ENCODE measurements at places on chromosomes 5 and 9.

DNA sequence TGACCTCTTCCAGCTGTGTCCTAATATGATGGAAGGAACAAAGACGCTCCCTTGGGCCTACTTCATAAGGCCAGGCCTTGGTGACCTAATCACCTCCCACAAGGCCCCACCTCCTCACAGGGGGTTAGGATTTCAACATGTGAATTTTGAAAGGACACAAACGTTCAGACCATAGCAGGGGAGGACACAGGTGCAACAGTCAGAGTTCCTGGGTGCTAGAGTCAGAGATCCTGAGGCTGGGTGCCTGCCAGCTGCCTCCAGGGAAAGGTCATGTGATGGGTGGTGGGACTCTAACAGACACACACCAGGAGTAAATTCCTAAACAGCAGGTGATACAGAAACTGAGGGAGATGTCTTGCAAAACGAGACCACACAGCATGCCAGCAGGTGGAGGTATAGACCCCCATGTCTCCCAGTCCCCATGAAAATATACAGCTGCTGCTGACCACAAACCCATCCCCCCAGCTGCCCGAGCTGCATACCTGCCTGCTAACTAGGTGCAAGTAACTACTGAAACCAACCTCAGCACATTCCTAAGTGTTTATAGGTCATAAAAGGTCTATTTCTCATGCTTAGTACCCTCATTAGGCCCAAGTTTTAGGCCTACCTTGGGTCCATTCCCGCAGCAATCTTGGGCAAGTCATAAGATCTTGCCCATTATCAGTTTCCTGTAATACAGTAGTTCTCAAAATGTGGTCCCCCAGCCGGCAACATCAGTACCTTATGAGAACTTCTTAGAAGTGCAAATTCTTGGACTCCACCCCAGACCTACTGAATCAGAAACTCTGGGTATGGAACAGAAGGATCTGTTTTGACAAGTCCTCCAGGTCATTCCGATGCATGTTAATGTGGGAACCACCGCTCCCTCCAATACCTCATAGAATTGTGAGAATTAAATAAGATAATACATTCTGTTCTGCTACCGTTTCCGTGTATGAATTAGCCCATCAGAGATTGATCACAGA, 245.3 kb downstream of the ENC1 start:
- DNase-seq: no peak

DNA sequence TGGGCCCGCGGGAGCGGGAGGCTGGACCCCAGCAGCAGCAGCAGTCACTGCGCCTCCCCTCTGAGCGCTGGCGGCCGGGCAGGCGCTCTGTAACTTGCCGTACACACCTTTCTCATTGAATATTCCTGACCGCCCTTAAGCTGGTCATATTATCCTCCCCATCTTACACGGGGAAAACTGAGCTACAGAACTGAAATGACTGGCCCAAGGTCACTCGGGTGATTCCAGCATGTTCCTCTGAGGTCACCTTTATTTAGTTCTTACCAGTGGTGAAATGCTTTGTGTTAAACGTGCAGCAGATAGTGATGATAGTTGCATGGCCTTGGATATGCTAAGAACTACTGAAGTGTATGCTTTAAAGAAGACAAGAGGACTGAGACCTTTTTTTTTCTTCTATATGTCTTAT, 607 bp downstream of the UQCRQ start:
- DNase-seq: no peak

DNA sequence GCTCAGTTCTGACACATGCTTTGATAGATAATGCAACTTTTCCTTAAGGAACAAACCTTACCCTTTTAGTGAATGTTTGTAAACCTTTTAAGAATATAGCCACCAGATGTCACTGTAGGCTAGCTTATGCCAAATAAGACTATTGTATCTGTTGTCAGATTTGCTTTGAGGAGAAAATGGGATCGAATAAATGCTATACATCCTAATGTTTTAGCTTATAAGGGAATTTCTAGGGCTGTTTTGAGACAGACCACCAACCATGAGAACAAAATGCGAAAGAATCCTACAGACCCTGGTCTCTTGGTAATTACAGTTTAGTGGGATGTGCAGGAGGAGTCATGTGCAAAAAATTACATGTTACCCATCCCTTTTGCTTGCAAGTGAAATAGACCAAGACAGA, 127.6 kb upstream of the NMUR2 start:
- no peak for DNase-seq

- no peak for DNase-seq
Measured at GRCh38 chr5:83322273-83322924, 149.1 kb upstream of the VCAN start.

GRCh38 chr5:124599028-124599973, 147.1 kb downstream of the ZNF608 start:
- DNase-seq: no peak

Measured in AG04450 (cell line).